SHP77 (cell line): ENCODE measurements at places on chromosomes 2 and 18.

DNA sequence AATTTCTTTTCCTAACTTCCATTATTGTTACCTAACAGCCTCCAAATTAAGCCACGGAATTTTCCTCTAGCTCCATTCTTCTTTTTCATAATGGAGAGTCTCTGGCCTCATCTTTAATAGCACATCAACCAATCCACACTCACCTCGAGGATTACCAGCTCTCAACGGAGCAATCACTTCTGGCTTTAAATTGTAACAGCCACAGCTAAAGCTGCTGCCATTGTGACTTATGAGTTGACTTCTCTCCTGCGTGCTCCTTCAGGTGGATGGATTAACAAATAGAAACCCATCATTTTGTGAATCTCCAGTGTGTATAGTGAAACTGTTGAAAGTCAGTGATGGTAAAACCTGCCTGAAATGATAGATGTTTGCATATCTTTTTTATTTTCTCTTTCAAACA is 24.9 kb upstream of the SLC5A7 start:
- no peak for DNase-seq

GRCh38 chr2:229775614-229776313 is 61.4 kb upstream of the DNER start:
- DNase-seq, result no peak

- DNase-seq, result no peak
Measured at GRCh38 chr2:18600255-18600613, 10.9 kb upstream of the NT5C1B start.

DNA sequence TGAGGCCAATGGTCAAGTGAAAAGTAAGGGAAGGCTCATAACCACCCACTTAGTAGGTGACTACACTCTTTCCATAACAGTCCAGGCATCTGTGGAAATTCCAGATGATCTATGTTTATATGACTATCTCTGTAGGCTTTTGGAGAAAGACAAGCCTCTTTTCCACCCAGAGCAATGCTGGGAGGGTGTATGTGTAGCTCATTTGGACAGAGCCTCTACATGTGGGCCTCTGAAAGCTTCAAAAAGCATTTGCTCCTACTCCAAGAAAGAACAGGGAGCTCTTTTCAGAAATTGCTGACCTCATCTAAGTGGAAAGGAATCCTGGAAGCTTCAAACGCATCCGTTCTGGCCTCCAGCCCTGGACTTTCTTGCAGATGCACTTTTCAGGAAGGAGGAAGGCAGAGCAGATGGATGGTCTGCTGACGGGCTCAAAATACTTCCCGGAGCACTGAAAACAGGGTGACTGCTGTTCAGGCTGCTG is 308.7 kb downstream of the LRATD1 start:
- DNase-seq, result no peak

DNA sequence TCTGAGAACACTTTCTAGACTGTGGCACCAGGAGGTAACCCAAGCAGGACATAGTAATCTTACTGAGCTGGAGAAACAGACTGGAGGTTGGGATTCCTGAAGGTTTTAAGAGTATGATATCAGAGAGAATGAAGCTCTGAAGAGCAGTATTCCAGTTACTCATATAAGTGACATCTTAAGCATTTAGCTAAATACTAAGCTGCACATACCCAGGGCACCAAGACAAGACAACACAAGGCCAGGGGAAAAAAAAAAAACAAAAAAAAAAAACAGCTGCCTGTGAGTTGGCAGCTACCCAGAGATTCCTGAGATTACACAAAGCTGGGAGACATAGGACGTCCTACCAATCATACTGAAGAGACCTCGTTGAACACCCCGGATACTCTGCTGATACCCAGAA is 175.8 kb downstream of the SRBD1 start:
- DNase-seq, result no peak

GRCh38 chr2:39146630-39147029 is 25.8 kb upstream of the SOS1 start:
- DNase-seq, result no peak

- DNase-seq, result peak; percentile 3
Measured at GRCh38 chr2:75896779-75897366, 186.2 kb upstream of the GCFC2 start.

GRCh38 chr18:79227621-79228020 is 158.4 kb downstream of the ATP9B start:
- DNase-seq, result no peak

- no peak for DNase-seq
Measured at GRCh38 chr18:61984349-61984748, 91.5 kb upstream of the RNF152 start.

- no peak for DNase-seq
Measured at GRCh38 chr2:206256706-206257205, 17.7 kb upstream of the ZDBF2 start.

GRCh38 chr2:170226216-170226615 is 48.3 kb downstream of the MYO3B start:
- no peak for DNase-seq

DNA sequence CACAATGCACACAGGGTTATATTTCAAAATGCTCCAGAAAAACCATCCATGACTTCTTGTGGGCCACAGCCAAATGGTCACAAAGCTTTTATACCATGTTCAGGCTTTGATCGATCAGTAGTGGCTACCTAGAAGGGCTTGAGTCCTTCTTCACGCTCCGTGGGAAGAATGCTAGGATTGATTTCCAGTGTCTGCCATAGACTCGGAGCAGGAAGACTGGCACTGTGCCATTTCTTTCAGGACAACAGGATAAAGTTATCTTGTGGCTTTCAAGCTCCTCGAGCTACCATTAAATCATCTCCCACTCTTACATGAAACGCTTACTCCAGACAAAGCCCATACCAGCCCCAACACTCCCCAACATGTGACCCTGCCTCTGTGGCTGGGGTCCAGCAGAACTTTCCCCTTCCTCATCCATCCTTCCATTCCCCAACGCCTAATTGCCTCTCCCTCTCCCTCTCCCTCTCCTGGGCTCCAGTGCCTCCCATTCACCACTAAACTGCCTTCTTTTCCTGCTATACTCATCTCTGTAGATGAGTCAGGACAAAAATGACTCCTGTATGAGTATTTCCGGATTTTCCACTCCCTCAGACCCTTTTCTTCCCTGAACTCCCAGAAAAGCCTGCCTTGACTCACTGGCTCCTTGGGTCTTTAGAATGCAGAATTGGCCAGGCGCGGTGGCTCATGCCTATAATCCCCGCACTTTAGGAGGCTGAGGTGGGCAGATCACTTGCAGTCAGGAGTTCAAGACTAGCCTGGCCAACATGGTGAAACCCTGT is 40.9 kb downstream of the ADD2 start:
- DNase-seq, result no peak

DNA sequence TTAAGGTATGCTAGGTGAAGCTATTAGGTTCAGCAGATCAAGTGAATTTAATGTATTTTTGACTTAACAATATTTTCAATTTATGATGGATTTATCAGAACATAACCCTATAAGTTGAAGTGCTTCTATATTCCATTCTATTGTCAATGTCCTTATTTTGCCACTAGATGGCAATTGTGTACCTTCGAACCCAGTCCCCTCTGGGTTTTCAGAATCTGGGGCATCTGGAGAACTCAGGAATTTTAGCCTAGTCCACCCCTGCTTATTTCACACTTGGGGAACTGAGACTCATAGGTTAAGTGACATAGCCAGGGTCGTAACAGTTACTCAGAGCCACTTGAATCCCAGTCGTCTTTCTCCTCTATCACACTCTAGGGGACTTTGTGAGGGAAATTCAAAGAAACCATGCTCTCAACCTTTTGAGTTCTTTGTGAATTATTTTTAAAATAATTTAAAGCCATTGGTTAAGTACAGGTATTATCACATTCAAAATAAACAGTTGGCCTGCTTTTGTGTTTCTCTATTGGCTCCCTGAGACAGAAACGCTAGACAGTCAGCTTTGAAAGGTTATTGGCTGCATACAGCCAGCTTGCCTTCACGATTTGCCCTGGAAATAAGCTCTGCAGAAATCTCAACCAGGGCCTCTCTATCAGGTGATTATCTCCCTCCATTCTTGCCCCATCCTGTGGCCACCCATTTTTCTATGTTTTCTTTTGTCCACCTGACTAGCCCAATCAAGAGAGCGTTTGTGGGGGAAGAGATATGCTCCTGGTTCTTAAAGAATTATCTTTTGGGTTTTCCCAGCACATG is 145.0 kb downstream of the TTC27 start:
- DNase-seq, result peak; percentile 36

GRCh38 chr2:64363848-64364247 is 90.1 kb upstream of the LGALSL start:
- DNase-seq, result no peak

GRCh38 chr18:32317651-32318050 is 127.8 kb downstream of the MEP1B start:
- no peak for DNase-seq

DNA sequence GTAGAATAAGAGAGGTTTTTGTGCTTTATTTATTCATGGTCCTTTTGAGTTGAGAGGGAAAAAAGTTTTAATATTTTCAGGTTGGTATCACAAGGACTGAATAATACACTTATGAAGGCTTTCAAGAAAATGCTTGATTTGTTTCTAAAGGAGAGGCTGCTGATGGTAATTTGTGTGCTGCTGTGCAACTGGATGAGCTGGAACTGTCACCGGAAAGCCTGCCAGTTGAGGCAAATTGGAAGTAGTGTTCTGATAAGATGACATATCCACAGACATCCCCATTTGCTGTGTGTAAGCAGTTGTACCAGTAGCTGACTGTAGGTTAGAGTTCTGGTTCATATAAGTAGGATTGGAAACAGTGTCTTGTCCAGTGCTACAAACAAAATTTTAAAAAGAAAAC is 21.6 kb upstream of the CACNB4 start:
- no peak for DNase-seq

- DNase-seq, result no peak
Measured at GRCh38 chr2:215930505-215931253, 82.7 kb downstream of the MREG start.

- DNase-seq, result peak; percentile 24
Measured at GRCh38 chr2:168456521-168457189, 583 bp downstream of the CERS6 start.

DNA sequence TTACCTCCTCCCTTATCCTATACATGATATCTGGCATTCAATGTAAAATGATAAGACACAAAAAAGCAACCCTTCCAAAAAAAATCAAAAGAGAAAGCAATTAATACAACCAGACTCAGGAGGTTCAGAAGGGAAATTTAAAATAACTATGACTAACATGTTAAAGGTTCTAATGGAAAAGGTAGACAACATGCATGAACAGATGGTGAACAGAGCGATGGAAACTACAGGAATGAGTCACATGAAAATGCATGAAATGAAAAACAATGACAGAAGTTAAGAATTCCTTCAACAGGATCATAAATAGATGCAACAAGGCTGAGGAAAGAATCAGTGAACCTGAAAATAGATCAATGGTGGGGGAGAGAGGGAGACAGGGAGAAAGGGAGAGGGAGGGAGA is 26.1 kb upstream of the ERCC3 start:
- DNase-seq, result no peak

- no peak for DNase-seq
Measured at GRCh38 chr2:38900726-38901125, 11.1 kb downstream of the ARHGEF33 start.

DNA sequence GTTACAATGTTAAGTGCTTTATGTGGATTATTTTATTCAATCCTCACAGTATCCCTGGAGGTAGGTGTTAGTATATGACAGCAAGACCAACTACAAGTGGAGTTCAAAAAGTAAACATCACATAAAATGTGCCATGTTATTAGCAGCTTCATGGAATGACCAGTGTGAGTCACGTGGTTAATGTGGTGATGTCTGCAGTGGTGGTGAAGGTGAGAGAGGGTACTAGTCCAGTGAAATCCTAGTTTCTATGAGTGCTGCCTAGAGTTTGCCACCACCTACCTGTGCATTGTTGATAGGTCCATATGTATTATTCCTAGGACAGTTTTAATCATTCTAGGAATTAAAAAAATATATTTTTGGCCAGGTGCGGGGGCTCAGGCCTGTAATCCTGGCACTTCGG is 865.2 kb upstream of the DDX18 start:
- no peak for DNase-seq
